ENCODE measurements at places on chromosomes 16 and 17.
A peak's percentile ranks its signal among the peaks of the same experiment; 100 is the strongest.

DNA sequence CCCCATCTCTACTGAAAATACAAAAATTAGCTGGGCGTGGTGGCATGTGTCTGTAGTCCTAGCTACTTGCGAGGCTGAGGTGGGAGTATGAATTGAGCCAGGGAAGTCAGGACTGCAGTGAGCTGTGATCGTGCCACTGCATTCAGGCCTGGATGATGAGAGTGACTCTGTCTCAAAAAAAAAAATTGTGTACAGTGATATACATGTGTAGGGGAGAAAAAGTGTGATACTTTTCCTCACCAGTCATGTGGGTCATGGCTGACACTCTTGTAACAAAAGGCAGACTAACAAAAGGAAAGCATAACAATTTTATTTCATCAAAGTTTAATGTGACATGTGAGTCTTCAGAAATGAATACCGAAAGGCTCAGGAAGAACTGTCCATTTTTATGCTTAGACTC lies 2.0 kb upstream of the ABCC12 start:
- DNase-seq: no peak

GRCh38 chr16:70750893-70751467 lies 50.0 kb downstream of the VAC14 start:
- no peak for DNase-seq

DNA sequence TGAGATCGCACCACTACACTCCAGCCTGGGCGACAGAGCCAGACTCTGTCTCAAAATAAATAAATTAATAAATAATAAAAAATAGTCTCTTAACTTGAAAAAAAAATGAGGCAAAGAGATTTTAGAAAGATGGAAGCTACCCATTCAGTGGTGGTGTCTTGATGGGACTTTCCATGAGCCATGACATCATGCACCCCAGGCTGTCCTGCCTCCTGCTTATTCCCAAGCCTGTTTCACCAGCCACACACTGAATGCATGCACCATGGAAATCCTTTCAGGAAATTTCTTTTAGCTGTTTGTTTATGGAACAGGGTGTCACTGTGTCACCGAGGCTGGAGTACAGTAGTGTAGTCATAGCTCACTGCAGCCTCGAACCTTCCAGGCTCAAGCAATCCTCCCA lies 8.9 kb upstream of the DLX3 start:
- no peak for DNase-seq

DNA sequence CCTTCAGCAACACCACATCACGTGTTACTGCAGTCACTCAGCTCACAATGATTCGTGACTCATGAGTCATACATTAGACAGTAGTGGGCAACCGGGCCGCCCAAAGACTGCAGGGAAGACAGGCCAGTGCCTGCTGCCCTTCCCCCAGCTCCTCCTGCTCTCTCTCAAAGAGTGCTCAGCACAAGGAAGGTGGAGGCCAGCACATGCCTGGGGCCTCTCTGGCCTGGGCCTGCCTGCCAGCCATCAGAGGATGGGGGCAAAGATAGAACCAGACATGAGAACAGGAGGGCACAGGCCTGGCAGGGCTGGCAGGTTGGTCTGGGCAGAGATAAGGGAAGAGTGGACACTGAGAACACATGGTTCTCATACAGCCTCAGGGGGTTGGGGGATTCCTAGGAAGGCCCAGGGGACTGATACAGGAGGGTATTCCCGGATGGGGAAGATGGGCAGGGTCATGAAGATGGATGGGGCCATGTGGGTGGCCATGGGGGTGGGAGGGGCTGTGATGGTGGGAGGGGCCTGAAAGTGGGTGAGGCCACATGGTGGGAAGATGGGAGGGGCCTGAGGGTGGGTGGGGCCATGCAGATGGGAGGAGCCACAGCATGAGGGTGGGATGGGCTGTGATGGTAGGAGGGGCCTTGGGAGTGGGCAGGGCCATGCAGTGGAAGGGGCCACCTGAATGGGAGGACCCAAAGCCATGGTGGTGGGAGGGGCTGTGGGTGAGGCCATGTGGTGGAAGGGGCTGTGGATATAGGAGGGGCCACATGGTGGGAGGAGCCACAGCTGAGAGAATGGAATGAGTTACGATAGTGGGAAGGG lies 29.0 kb downstream of the KATNB1 start:
- DNase-seq: no peak

DNA sequence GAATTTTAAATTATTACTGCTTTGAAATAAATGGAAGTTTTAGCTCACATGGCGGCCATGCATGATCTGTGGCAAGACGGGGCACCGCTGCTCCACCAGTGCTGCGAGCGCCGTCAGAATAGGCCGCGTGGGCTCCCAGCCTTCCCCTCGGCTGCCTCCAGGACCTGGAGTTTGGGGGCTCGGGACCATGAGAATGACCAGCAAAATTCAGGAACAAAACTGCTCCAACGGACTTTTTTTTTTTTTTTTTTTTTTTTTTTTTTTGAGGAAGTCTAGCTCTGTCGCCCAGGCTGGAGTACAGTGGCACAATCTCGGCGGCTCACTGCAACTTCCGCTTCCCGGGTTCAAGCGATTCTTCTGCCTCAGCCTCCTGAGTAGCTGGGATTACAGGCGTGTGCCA lies 38.3 kb upstream of the AKAP1 start:
- no peak for DNase-seq

- no peak for DNase-seq
Observed at GRCh38 chr16:66335704-66336329, 30.7 kb upstream of the CDH5 start.

GRCh38 chr16:87583453-87584131 lies 18.7 kb upstream of the JPH3 start:
- no peak for DNase-seq

- DNase-seq: no peak
Observed at GRCh38 chr16:86015606-86016005, 116.6 kb downstream of the IRF8 start.

DNA sequence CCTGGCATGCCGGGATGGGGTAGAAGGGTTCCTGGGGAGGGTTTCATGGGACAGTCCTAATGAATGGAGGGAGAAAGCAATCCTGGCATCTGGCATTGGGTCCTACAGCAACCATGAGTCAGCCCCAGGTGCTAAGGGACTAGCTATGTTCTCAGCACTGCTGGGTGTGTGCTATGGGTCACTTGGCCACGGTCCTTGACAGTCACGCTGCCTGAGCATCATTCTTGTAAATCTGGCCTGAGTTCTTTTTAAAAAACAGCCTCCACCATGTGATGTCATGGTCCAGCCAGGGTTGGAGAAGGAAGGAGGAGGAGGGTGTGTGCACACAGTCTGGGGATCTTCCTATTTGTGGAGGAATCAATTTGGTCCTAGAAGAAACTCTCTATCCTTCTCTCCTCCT lies 6.2 kb upstream of the RAMP2 start:
- DNase-seq: no peak

- no peak for DNase-seq
Observed at GRCh38 chr16:56424791-56425438, 430 bp downstream of the AMFR start.

- DNase-seq: no peak
Observed at GRCh38 chr16:69799611-69800031, 37.5 kb downstream of the WWP2 start.

DNA sequence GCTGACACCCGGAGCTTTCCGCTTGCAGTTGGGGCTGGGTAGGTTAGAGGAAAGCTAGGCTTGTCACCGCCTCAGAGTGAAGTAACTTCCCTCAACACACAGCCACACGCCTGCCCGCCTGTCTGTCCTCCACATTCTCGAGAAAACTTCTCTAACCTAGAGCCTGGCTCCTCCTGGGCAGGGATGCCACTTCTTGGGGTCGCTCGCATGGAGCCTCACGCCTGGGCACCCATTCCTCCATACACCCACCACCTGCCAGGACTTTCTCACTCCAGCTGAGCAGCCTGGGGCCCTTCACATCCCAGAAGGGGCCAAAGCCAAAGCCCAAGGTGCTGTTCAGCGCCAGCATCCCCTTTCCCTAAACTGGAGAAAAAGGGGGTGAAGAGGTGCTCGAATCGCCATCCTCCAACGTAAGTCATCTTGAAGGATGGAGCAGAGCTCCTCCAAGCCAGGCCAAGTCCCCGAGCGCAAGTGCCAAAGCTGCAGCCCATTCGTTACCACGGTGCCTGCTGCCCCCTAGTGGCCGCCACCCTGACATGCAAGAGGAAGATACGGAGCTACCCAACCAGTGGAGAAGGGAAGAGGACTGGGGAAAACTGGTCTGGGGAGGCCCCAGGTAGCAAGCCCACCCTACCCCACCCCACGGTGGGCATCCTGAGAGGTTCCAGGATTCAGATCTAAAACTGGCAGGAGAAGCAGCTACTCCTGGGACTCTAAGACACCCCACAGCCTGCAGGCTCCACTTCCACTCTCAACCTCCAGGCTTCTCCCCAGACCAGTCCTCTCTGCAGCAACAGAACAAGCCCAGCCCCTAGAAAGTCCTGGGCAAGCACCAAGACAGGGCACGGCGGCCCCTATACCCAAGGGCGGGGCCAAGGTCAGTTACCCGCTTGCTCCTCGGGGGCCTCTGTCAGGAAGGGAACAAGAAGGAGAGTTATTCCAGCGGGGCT lies 63.1 kb downstream of the MYO18A start:
- DNase-seq: peak; percentile 52

DNA sequence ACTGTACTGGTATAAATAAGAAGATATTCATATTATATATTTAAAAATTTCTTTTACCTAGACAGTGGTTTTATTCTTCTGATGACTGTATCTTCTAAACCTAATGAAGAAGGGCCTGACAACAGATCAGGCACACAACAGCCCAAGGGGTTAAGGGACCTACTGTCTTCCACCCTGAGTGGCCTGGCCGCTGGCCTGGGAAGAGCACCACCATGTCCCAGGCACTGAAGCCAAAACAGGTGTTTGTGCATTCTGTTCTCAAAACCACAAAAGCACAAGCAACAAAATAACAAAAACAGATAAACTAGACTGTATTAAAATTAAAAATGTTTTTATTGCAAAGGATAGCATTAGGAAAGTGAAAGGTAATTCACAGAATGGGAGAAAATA lies 9.1 kb upstream of the PECAM1 start:
- DNase-seq: no peak

- no peak for DNase-seq
Observed at GRCh38 chr17:27343294-27343693, 49.4 kb downstream of the WSB1 start.

DNA sequence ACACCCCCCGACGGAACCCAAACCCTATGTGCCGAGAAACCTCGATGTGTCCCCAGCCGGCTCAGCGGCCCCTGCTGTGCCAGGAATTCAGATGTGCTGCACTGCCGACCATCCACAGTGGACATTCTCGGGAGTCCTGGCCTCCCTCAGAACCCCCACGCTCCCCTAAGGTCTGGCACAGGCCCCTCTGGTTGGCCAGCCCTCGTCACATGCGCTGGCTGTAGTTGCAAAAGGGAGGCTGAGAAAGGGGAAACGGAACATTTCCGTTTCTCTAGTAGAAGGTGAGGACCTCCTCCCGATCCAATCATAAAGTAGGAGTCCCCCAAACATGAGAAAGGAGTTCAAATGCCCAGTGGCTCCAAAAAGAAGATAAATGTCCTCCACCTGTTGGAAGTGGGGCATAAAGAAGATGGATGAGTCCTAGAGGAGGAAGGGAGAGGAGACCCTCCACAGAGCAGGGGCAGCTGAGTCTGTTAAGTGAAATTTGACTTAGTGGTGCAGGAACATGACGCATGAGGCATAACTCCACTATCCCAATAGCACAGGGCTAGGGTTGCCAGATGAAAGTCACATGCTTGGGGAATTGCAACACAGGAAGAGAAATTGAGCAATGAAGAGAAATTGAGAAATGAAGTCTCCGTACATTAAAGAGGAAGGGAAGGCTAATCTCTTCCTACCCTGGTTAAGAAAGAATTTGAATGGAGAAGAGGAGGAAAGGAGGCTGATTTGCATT lies 49.3 kb upstream of the WSB1 start:
- no peak for DNase-seq

GRCh38 chr16:81123092-81123852 lies 27.1 kb upstream of the GCSH start:
- DNase-seq: no peak

- DNase-seq: no peak
Observed at GRCh38 chr17:41653421-41653820, 29.0 kb upstream of the KRT17 start.

DNA sequence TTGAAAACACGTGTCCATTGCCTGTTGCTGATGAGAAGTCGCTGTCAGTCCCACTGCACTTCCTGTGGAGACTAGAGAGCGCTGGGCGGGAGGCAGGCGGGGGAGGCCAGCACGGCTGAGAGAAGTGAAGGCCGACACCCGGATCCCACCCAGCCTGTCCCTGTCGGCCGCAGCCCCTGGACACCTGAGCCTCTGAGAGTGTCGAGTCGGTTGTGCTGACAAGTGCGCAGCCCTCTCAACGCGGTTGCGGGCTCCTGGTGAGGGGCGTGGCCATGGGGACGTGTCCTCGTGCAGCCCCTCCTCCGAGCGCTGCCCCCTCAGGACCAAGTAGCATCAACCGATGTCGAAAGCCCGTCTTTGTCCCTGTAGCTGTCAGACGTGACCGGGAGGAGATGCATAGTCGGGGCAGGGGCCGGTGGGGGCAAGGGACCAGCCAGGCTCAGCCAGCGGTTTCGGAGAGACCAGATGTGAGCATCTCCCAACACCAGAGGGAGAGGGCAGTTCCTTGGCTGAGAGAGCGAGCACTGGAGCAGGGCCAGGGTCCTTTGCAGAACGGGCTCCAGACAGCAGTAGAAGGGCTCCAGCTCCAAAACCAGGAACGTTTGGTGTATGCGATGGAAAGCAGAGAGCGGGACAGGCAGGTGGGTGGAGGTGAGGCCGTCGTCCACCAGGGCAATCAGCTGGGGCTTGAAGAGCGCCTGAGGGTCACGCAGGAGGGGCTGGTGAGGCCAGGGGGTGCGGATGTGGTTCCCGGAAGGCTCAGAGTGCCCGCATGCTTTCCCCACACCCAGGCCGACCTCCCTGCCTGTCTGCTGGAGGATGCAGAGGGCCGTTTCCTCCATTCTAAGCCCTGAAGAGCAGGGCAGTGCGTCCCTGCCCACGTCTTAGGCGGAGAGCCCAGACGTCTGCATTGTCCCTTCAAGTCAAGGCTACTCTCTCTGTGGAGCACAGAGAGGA lies 43.3 kb upstream of the CHMP6 start:
- no peak for DNase-seq

DNA sequence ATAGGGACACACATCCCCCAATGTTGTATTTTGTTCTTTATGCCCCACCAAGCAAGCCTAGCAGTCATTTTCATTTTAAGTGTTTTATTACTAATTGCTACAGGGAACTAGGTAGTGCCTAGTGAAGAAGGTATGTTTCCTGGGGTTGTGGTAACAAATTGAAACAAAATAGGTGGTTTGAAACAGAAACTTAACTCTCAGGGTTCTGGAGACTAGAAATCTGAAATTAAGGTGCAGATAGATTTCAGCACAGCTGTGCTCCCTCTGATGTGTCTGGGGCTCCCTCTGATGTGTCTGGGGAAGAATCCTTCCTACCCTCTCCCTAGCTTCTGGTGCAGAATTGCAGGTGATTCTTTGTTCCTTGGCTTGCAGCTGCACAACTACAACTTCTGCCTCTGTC lies 390.1 kb downstream of the ZFHX3 start:
- DNase-seq: no peak

- DNase-seq: peak; percentile 10
Observed at GRCh38 chr17:63246344-63246743, 199.8 kb downstream of the CYB561 start.

GRCh38 chr17:51455931-51456330 lies 195.6 kb downstream of the UTP18 start:
- DNase-seq: no peak

- no peak for DNase-seq
Observed at GRCh38 chr16:73996624-73997339, 299.8 kb upstream of the PSMD7 start.

- DNase-seq: no peak
Observed at GRCh38 chr16:56738221-56738620, 8.3 kb downstream of the NUP93 start.

Measured in NCI-H1048 (cell line).